Astrocyte (in vitro differentiated cells and primary cell): ENCODE measurements at places on chromosomes 5 and 9.

- DNase-seq: no peak
Measured at GRCh38 chr5:170142196-170142595, 36.5 kb downstream of the FOXI1 start.

DNA sequence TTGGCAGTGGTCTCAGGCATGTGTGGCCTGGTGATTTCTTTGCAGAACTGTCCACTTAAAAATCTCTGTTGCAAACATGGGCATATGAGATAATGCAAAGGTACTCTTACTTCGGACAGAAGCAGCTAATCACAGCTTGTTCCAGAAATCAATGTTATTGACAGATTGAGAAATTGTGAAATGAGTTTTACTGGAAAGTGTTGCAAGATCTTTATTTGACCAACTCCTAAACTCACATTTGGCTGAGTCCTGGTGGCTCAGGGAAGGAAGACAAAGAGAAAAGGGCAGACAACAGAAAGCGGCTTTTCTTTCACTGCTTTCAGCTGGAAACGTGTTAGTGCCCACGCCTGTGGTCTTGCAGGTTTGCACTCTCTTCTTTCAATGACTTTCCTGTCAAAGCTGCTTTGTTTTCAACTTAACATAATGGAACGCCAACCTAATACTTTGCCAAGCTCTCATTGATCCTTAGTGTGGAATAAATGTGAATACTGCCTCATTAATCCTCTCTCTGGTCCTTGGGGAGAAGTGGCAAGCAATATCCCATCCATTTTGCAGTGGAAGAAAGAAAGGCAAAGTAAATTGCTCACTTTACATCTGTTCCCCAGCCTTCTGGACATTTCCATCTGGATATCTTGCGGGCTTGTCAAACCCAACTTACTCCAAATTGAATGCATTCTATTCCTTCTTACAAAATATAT, 586.4 kb downstream of the LRRC70 start:
- DNase-seq: no peak

- DNase-seq: no peak
Measured at GRCh38 chr5:124285071-124285470, 461.4 kb downstream of the ZNF608 start.

GRCh38 chr5:169809281-169809680, 171.0 kb downstream of the INSYN2B start:
- no peak for DNase-seq

DNA sequence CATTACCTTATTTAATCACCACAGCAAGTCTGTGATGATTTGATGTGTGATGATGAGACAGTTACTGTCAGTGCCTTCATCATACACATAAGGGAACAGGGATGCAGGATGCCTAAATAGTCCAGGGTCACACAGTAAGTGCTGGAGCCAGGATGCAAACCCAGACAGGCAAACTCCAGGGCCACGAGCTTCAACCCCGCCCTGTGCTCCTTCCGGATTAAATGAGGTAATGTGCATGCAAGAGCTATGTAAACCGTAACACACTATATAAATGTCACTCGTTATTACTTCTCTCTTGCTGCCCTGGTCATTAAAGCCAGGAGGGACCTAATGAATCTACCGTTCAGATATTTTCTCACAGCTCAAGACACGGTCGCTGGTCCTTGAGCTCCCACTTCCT, 12.8 kb downstream of the SMIM23 start:
- DNase-seq: no peak

DNA sequence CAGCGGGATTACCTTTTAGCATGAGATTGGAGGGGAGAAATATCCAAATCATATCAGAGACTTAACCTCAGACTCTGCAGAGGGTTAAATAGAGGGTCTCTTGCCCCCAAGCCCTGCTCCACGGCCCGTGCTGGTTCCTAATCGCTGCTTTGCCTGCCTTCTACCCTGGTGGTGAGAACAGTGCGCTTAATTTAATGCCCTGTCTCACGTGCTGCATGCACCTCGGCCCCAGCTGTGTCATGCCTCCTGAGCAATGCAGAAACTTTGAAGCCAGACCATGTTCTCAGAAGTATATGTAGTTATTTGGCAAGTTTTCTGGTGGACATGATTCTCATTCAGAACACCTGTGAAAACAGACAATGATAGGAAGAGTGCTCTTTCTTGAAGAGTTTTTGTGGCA, 1.4 kb downstream of the OTULIN start:
- no peak for DNase-seq
